ENCODE measurements at places on chromosomes 6 and 20.

GRCh38 chr6:95802978-95803377, 212.8 kb upstream of the FUT9 start:
- DNase-seq, result no peak

- no peak for DNase-seq
Measured at GRCh38 chr6:25248123-25248522, 31.1 kb upstream of the CARMIL1 start.

- no peak for DNase-seq
Measured at GRCh38 chr6:121222656-121223055, 111.6 kb downstream of the TBC1D32 start.

DNA sequence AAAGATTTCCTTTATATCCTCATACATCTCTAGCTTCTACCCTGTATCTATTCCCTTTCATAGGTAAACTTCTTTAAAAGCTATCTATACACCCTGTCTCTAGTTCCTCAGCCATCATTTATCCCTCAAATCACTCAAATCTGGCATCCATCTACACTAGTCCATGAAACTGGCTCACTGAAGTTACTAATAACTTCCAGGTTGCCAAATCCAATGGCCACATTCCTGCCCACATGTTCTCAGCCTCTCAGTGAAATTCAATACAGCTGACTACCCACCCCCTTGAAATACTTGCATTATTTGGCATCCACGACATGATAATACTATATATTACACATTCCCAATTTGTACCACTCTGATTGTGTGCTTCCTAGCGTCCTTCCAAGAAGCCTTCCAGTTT, 8.7 kb downstream of the REPS1 start:
- DNase-seq, result no peak

DNA sequence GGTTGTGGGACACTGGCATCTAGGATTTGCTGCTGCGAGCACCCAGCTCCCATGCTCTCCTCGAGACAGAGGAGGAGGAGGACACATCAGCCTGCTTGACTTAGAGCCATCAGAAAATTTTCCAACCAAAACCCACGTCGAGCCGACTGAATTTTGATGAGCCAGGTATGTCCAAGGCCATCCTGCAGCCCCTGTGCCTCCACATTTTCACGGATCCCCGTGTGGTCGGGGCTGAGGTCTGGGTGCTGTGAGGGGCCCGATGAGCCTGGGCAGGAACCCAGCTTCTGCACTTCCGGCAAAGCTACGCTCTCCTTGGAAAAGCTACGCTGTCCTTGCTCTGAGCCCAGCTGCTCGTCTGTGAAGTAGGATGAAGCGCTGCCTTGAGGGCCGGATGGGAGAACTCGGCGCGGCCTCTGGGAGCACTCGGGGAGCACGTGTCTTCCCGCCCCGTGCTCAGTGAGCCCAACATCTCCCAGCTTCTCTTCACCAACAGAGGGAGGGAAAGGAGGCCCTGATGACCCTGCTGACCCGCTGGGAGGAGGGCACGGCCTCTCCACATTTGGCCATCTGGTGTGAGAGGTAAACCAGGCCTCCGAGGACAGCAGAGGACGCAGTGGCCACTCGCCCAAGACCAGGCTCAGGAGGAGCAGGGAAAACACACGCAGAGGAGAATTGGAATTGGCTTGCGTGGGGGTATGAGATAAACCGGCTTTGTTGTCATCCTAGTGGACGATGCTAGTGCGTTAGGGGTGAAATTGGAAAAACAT, 33.9 kb downstream of the PSMG4 start:
- no peak for DNase-seq

All from stimulated activated CD8-positive, alpha-beta memory T cell treated with anti-CD3 and anti-CD28 coated beads, Interleukin-12 subunit alpha, Interleukin-12 subunit beta, amount 100 ng/mL, for 4 hours (primary cell).